Activated T-helper 1 cell treated with Interleukin-2 at 50 U/mL for 16 hours (primary cell): ENCODE measurements at places on chromosomes 12 and 14.

DNA sequence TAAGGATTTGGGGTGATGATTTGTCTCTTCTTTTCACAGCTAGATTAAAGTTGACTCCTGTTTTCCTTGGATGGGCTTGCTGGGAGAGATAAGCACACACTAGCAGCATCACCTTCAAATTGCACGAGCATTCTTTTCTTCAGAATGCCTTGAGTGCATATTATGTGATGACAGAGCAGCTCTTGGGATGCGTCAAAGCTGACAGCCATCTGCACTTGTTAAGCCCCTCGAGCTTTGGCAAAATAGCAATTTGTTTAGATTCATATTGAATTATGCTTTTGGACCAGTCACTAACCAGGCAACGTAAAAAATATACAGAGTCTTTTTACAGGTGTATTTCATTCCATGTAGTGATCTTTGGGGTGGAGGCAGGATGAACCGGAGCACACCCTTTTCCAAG is 407.0 kb downstream of the FUT8 start:
- DNase-seq = no peak

DNA sequence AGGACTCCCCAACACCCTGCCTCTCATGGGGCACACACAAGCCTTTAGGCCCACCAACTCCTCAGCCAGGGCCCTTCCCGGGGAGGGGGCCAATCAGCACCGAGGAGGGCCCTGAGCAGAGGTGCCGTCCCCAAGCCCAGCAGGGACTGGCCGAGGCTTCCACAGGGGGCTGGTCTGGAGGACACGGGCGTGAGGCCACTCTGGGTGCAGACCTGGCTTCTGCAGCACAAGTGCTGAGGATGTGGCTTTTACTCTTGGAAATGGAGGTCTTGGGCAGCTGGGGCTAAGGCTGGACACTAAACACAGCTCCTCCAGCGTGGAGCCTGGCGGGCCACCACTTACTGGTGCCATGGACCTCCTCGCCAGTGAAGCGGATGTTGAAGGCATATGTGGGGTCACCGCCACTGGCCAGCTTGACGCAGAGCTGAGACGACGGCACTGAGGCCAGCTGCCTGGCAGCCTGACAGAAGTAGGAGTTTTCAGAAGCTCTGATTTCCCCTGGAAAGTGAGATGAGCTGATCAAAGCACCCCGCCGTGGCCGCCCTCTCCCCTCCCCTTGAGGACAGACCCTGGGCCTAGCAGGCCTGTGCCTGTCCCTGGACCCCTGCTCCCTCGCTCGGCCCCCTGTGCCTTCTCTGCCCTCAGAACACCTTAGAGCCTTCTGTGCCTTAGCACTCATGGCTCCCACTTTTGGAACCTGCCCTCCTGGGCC is 44.0 kb downstream of the TRAFD1 start:
- DNase-seq = no peak

DNA sequence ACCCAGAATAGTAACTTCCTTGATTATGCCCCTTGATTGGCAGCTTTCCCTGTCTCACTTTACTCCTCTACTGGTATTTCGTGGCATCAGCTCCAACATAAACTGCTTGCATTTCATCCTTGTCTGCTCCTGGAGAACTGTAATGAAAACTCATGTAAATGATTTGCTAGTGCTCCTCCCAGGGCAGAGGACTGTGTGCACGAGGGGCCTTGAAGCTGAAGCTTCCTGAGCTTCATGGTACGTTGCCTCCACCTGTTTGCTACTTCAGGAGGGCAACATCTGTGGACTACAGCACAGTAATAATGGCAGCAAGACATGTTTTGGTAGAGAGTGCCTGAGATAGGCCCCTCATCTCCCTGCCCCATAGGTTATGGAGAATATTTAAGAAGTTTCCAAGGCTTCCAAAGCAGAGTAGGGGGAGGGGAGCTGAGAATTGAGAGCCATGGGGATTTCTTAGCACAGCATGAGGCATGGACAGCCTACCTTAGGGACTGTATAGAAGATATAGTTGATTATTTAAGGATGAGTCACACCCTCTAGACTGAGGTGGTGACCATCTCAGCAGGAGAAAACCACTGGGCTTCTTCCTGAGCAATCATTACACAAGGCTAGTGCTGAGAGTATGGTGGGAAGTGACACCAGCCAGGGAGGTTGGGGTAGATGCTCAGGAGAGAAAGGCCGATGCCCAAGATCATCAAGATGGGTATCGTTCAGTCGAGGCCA is 29.5 kb downstream of the CCDC198 start:
- no peak for DNase-seq

GRCh38 chr12:112342587-112342986 is 39.6 kb downstream of the HECTD4 start:
- DNase-seq = no peak

DNA sequence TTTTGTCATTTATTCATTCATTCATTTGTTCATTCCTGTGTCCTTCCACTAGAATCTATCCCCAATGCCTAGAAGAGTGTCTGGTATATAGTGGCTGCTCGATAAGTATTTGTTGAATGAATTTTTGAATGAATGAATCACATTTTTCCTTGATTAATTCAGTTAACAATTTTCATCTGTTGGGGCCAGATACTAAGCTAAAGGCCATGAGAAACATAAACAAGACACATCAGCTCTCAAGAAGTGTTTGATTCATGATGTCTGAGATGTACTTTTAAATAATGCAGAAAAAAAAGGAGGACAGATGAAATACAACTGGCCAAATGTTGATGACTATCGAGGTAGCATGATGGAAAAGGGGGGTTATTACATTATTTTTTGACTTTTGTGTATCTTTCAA is 48.1 kb upstream of the TMED10 start:
- no peak for DNase-seq

GRCh38 chr14:68668028-68668427 is 124.8 kb downstream of the ZFP36L1 start:
- DNase-seq = no peak

DNA sequence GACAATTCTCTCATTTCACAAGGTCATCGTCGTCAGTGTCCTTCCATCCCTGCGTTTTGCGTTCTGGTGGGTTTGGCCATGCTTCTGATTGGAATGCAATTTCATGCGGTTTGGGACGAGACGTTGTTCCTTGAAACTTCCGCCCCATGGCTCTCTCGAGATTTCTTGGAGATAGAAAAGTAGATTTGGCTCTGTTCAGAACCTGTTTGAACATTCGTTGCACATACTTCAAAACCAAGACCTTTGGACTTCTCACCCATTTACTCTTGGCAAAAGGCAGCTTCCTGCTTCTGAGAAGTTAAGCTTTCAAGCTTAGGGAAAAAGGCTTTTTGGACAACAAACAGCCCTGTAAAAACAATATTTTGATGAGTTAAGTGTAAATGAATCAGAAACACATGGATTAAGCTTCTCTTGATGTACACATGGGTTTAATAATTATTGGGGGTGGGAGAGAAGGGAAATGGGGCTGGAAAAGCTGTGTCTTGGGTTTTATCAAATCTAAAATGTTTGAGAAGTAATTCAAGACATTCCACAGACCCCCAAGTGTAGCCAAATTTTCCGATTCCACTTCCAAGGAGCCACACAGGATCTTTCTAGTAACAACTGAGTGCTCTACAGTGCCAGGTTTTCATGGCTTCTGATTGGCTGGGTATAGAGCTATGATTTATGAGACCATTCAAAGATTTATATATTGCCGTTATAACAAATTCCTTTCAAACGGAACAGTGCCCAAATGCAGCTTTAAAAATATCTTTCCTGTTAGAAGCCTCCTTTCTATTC is 467.2 kb downstream of the MED13L start:
- DNase-seq = no peak

DNA sequence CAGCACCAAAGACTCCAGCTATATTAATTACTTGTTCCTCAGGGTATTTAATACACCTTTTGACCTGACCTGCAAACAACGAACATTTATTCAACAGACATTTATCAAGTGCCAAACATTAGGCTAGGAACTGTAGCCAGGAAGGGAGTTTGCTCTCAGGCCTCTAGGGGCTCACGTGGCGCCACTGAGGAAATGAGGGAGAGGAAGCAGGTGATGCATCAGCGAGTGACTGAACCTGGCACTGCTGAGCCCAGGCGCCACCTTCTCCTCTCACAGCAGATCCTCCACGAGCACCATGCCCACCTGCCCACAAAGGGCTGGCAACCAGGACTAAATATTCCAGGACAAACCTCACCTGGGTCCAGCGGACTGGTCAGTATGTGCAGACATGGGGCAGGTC is 50.2 kb downstream of the SETD3 start:
- peak; percentile 8 for DNase-seq

- DNase-seq = no peak
These were observed 7.8 kb downstream of the IRAK3 start for GRCh38 chr12:66196806-66197205.

GRCh38 chr12:12546314-12546772 is 16.3 kb downstream of the DUSP16 start:
- no peak for DNase-seq

DNA sequence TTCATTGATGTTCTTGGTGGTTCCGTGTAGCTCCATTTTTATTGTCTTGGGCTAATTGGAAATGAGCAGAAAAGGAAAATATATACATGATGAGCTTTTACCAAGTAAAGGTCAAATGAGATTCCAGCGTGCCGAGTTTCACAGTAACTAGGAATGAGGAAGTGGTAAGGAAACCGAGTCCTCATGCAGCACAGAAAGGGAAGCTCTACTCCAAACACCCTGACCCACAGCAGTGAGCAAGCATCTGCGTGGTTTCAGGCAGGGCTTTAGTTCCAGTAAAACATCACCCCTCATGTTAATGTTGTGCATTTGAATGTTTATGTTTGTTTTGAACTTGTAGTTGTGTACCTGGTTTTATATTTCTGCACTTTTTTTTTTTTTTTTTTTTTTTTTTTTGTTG is 208.0 kb downstream of the SLC41A2 start:
- no peak for DNase-seq

- DNase-seq = no peak
These were observed 7.9 kb upstream of the CMKLR1 start for GRCh38 chr12:108346727-108347710.

DNA sequence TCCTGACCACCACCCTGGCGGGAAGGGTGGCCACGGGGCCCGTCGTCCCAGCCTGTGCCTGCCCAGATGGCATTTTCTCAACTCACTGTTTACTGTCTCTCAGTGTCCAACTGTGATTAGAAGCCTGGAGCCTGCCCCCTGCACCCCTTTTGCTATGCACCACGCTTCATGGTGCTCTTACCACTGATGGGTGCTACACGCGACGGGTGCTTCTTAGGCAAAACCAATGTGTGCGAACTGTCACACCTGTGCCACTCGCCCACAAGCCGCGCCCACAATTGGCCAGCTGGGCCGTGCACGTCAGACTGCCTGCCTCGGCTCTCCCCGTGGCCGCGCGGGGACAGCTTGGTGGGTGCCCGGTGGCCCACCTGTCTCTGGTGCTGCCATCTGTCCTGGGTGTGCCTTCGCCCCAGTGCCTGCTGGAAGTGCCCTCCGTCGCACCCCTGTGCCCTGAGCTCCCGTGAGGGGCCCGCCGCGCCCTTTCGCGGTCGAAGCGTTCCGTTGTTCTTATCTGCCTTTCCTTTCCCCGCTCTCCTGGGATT is 15.1 kb upstream of the AMN start:
- no peak for DNase-seq

DNA sequence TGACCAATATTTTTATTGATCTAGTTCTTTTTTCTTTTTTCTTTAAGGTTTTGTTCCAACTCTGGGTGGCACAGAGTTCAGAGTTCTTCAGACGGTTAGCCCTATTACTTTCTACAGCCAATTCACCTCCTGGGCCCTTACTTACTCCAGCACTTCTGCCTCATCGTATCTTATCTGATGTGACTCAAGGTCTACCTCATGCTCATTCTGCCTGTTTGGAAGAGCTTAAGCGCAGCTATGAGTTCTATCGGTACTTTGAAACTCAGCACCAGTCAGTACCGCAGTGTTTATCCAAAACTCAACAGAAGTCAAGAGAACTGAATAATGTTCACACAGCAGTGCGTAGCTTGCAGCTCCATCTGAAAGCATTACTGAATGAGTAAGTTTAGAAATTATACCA is 64.7 kb downstream of the VEZT start:
- no peak for DNase-seq

- no peak for DNase-seq
These were observed 335.2 kb downstream of the BMP4 start for GRCh38 chr14:53621433-53621832.

- no peak for DNase-seq
These were observed 32.9 kb downstream of the MAP1LC3B2 start for GRCh38 chr12:116591855-116592637.

- no peak for DNase-seq
These were observed 80.0 kb upstream of the DICER1 start for GRCh38 chr14:95237121-95237957.

DNA sequence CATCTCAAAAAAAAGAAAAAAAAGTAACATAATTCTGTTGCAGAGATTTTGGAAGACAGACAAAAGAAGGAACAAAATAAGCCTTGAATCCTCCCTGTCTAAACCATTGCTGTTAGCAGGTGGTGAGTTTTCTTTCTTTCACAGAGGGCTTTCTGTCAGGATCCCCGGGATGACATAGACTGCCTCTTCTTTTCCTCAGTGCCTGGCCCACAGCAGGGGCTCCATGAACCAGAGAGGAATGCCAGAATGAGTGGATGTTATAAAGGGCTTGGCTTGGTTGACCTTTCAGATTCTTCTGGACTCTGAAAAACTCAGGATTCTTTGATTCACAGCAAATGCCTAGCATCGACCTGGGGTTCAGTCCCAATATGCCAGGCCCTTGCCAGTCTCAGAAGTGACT is 45.8 kb upstream of the CORO1C start:
- DNase-seq = no peak

DNA sequence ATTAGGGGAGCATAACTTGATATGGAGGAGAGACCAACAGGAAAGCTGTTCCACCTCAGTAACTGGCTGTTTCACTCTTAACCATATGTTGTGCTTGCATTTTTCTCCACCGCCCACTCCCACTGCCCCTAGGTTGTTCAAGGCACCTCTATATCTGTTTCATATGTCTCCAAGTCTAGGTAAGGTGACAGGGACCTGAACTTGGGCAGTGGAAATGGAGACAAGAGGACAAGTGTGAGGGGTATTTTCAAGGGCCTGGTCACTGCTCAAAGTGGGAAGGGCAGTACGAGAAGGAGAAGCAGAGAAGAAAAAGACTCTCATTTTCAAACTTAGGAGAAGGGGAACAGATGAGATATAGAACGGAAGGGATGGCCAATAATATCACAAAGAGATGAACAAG is 3.1 kb downstream of the SLC38A1 start:
- no peak for DNase-seq

DNA sequence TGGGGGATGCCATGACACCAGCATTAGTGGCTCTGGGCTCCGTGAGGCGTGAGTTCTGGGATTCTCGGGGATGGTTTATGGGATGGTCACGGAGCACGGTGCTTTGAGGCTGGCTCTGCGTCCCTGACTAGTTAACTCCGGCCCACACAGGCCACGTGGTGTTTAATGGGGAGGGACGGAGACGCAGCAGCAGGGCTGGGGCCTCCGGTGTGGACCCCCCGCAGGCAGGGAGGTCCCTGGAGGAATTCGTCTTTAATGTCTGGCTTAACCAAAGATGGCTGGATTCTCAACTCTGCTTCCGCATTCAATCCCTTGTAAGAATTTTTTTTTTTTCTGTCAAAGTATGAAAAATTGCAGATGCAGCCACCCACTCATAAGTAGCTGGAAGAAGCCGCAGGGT is 86.4 kb upstream of the RFLNA start:
- DNase-seq = no peak

- peak; percentile 57 for DNase-seq
These were observed 15.3 kb upstream of the ADSS1 start for GRCh38 chr14:104708606-104709268.

- no peak for DNase-seq
These were observed 109.1 kb upstream of the MAX start for GRCh38 chr14:65211341-65211987.
